Fibroblast of the aortic adventitia (primary cell): ENCODE measurements at places on chromosomes 5 and 9. TPM values are rescaled to one million over a fixed set of nuclear protein-coding genes. Genes with fewer than 3 reads are reported as not detected.

- DNase-seq: peak; percentile 77
Measured at GRCh38 chr9:82961504-82962125, 101.3 kb downstream of the RASEF start.

DNA sequence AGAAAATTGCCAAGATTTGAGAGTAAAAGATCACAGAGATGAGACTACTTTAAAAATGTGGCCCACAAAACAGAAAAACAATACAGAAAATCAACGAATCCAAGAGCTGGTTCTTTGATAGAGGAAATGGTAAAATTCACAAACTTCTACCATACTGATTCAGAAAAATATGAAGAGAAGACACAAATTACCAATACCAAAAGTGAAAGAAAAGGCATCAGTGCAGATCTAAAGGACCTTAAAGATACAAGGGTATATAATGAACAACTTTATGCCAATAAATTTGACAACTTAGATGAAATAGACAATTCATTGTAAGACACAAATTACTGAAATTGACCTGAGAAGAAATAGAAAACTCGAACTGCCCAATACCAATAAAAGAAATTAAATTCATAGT lies 24.4 kb upstream of the SLC1A1 start:
- DNase-seq: no peak

GRCh38 chr9:91833096-91833877 lies 116.7 kb downstream of the ROR2 start:
- no peak for DNase-seq

Gene JMY
- total RNA-seq: 16.4 and 17.7 TPM in 2 replicates

Gene SLC36A2
- total RNA-seq: not detected in 2 replicates
